ENCODE measurements at places on chromosomes 1 and 21.
A peak's percentile ranks its signal among the peaks of the same experiment; 100 is the strongest.

DNA sequence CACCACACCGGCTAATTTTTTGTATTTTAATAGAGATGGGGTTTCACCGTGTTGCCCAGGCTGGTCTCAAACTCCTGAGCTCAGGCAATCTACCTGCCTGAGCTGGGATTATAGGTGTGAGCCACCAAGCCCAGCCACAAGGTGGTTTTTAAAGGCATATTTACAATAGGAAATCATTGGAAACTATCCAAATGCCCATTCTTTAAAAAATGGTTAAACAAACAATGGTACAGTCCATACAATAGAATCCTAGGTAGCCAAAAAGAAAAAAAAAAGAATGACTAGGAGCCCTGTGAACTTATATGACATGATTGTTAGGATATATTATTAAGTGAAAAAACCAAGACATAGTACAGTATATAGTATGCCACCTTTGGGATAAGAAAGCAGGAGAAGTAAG lies 5.3 kb downstream of the ATP2B4 start:
- no peak for DNase-seq

DNA sequence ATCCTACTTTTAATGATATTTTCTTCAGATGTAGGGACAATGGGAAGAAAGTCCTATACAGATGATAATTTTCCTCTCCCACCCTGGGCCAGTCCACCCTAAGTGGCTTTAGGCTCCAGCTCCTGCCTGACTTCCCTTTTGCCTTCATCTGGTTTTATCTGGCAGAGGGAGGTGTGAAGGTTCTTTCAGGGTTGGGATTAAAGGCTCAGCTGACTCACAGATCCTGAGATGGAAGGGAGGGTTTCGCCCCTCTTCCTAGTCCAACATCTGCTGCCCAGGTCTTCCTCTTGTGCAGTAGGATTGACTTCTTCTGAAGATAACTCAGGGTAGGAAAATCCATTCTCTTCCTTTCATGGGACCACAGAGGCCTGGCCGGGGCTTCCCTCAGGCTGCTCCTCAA lies 362.4 kb upstream of the KAZN start:
- no peak for DNase-seq

DNA sequence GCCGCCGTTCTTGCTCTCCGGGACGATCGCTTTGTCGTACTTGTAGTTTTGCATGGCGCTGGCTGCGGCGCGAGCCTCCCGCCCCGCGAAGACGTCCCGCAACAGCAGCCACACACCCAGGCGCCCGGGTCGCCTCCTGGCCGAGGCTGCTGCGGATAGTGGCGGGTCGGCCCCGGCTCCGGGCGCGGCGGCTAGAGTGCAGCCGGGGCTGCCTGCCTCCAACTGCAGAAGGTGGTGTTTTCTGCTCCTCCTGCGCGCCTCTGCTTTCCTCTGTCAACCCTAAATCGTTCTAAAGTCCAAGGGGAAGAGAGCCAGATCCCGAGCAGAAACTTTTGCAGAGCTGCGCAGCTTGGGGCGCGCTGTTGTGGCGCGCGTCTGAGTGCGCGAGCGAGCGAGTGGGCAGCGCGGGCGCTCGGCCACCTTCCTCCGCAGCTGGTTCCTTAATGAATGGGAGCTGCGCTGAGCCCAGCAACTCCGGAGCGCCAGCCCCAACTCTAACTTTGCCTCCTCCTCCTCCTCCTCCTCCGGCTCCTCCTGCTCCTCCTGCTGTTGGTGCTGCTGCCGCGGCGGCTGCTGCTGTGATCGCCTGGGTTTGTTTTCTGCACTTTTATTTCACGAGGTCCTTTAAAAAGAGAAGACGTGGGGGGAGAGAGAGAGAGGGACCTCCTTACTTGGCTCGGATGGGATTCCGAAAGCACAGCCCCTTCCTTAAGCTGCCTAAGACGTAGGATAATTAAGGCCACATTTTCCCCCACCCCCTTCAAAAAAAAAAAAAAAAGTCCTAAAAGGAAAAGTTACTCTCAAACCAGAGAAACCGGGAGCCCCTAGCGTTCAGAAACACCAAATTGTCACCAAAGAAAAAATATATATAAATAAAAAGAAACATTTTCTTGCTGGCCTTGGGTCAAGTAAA lies at the start of gene PLPP3:
Gene PLPP3, minus strand, starts transcription at position 601 of the 913 bp plus-strand sequence. Its CDS starts 547 bp downstream, at position 54.
- peak; percentile 71 for DNase-seq

DNA sequence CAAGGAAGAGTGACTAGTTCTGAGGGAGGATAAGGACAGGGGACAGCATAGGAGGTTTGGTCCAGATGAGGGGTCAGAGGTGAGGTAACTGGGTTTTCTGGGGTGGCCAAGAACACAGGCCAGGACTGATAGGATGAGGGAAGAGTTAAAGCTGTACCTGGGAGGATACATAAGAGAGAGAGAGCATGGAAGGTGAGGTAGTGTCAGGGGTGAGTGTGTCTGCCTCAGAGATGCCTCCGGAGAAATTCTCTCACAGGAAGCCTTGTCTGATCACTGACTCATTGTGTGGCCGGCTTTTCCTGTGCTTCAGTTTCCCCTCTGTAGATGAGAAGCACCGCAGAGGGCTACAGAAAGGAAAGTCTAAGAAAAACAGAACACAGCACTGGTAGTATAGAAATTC lies 40.2 kb downstream of the FASLG start:
- DNase-seq = no peak

- no peak for DNase-seq
Observed at GRCh38 chr1:93818570-93818959, 60.4 kb downstream of the DNTTIP2 start.

DNA sequence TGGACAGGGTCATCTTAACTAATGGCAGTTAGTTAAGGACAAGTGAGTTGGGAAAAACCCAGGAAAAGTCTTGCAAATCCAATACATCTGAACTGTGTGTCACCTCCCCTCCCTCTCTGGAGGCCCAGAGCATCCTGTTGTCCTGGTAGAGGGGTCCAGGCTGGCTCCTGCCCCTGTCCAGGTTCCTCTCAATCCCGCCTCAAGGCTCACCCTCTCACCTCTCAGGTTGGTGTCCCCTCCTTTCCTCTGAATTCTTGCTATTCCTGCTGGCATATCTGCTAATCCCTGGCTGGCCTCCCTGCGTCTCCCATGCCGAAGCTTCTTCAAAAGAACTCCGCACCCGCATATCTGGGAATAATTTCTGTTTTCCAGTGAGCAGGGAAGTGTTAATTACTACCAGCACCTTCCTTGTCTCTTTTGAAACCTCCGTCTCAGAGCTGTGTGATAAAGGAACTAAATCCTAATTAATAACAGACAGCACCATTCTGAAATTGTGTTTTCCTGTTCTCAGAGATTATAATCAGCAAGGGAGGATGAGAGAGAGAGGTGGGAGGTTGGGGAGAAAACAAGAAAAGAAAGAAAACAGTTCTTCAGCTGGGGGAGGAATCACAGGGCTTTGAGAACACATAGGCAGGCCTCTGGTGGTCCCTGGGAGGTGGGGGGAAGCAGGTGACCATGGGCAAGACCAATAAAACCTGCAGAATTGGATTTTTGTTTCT lies 568.0 kb downstream of the PTPRU start:
- DNase-seq = no peak

DNA sequence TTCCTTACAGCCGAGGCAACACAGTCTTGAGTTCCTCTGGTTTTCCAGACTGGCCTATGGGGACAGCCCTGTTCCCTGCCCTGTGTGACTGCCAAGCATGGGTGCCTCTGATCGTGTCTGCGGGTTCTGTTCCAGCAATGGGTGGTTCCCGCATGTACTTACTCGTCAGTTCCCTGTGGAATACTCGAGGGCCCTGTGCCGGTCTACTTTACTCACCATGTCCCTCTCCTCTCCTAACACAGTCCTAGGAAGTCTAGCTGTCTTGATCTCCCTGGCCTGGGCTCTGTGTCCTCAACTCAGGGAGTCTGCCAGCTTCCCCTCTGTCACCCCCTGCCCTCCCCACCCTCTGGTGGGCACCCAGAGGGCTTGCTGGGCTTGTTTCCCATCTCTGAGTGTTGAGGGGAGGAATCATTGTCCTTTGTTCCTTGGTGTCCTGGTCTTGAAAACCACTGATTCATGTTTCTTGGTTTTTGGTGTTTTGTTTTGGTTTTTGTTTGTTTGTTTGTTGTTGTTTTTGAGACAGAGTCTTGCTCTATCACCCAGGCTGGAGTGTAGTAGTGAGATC lies 36.0 kb downstream of the TRAPPC10 start:
- DNase-seq = no peak

DNA sequence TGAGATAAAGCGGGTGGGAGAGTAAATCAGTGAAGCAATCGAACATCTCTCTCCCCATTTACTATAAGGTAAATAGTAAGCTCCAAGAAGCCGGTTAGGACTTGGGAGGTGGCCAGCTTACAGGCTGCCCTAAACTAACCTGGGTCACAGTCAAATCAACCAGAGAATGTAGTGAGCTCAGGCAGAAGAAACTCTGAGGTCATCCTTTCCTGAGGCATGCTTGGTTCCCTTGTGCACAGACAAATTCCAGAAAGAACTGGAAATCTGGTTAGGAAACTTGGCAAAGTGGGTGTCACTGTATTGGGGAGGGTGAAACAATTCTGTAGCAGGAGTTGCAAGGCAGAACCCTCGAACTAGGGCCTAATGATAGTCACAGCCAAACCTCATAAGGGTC lies 72.5 kb downstream of the NTMT2 start:
- no peak for DNase-seq

GRCh38 chr1:162680419-162681121 lies 48.3 kb downstream of the DDR2 start:
- DNase-seq = no peak

DNA sequence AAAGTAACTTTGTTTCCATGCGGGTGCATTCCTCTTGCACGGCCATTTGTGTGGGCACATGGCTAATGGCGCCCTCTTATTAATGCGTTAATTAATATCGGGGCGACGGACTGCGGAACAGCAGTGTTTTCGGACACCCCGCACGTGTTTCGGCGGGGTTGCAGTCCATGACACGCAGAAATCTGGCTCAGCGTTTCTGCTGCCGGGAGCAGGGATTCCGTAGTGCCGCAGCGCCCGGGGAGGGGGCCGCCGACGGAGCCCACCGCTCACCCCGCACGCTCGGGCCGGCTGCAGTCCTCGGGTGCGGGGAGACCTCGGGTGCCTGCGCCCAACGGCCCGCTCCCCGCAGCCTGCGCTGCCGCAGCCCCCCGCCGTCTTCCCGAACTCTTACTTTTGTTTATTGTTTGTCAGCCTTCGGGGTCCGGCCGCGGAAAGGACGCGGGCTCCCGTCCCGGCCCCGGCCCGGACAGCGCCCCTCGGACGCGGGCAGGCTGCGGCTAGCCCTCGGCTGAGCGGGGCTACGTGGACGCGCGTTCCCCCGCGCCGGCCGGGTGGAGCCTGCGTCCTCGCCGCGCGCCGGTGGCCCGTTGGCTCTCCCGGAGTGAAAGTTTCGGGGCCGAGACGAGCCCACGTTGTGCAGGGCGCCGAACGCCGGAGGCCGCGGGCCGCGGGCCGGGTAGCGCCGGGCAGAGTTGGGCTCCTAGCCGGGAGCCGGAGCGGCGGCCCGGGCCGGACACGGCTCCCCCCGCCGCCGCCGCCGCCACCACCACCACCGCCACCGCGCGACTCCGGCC lies 849 bp downstream of the NFIA start:
- no peak for DNase-seq

DNA sequence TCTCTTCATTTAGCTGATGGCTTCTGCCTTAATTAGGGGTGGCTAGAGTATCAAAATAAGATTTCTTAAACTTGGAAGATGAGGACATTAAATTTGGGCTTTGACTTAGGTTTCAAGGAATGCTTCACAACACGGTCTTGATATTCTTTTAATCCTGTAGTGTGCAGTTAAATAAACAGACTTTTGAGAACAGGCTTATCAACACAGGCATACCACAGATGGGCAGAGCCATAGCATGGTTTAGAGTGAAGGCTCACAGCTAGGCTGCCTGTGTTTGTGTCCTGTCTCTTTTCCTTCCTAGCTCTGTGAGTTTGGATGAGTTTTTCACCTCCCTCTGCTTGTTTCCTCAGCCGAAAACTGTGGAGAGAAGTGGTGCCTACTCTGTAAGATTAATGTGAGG lies 102.3 kb upstream of the IPO9 start:
- no peak for DNase-seq

DNA sequence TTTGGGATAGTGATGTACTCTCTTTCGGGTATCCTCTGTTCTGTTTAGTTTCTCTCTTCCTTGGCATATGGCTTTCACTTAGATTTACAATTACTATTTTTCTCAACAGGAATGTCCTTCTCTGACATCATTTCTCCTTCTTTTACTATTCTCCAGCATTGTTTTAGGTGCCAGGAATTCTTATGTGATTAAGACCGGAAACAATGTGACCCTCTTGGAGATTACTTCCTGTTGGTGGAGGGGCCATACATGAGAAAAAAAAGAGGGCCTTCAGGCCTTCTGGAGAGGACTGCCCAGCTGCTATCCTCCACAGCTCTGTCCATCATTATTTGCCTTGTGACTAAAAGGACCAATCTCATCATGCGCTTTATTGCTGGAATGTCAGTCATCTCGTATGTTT lies 50.4 kb upstream of the ADAMTS5 start:
- DNase-seq = no peak
